Activated CD4-positive, alpha-beta T cell treated with anti-CD3 and anti-CD28 coated beads, Interleukin-2, amount 50 U/mL, for 48 hours (primary cell): ENCODE measurements at places on chromosomes 1 and 21.

GRCh38 chr1:117001254-117001927, at the start of gene CD101:
Gene CD101 (plus strand): TSS chr1:117001760. CDS start chr1:117001818, 58 bp downstream.
- DNase-seq, result peak; percentile 55

DNA sequence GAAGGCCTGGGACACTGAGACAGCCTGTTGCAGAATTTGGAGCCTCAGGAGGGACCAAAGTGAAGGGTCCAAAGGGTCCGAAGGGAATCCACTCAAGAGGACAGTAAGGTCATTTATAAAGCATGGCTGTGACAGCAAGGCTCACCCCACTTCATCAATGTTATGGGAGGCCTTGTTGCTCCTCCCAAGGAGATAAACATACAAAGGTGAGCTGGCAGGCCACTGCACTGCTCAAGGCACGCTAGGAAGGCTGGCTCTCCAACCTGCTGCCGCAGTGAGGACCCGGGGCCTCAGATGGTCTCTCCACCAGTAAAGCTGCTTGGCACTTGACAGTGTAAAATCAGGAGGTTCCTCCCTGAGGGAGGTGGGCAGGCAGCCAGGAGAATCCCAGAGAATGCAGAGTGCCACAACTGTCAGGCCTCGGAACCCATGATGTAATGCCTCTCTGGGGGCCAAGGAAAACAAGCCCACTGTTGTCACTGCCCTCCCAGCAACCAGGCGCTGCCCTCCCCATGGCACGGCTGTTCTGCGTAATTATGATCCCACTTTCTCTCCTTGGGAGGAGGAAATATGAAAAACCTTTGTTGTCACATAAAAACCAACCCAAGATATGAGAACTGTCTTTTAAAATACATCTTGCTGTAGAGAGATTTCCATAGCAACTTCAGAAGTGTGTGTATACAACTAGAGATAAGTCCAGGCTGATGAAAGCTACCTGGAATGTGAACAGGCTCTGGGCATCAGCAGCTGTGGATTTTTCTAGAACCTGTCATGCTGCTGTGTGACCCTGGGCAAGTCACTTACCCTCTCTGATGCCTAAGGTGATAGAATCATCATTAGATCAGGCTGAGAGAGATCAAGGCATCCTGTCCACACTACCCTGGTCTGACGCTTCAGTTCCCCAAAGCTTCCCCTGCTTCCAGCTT, 102.5 kb downstream of the KCNN3 start:
- no peak for DNase-seq

DNA sequence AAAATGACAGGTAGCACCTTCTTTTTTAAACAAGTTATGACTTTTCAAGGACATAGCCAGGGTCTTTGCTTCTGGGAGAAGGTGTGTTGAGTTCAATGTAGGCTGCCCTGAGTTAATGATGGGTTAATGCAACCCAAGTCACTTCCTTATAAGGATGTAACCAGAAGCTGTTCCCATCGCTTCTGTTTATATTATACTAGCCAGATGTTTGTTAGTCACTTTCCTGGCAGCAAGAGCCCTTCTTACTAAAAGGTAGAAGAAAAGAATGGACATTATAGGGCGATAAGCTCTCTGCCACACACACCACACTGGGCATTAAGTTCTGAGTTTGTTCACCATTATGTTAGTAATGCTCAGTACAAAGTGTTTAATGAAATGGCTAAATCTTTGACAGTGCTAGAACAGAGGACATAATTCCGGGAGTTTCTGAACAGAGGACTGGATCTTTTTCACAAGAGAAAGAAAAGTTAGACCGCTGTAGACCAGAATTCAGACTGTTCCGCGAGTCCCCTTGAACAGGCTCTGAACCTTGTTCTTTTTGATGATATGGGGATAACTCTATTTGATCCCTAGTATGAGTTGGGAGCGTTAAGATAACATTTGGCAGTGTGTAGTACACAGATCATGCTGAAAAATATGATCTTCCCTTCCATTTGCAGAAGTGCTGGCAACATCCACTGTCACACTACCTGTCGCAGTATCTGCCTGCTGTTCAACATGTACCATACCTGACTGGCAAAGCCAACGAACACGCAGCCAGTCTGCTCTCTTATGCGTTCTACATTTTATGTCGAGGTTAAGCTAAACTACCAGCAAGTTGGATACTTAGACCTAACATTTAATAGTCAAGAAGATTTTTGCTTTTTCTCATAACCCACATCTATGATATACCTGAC, 41.0 kb downstream of the DEGS1 start:
- DNase-seq, result no peak

DNA sequence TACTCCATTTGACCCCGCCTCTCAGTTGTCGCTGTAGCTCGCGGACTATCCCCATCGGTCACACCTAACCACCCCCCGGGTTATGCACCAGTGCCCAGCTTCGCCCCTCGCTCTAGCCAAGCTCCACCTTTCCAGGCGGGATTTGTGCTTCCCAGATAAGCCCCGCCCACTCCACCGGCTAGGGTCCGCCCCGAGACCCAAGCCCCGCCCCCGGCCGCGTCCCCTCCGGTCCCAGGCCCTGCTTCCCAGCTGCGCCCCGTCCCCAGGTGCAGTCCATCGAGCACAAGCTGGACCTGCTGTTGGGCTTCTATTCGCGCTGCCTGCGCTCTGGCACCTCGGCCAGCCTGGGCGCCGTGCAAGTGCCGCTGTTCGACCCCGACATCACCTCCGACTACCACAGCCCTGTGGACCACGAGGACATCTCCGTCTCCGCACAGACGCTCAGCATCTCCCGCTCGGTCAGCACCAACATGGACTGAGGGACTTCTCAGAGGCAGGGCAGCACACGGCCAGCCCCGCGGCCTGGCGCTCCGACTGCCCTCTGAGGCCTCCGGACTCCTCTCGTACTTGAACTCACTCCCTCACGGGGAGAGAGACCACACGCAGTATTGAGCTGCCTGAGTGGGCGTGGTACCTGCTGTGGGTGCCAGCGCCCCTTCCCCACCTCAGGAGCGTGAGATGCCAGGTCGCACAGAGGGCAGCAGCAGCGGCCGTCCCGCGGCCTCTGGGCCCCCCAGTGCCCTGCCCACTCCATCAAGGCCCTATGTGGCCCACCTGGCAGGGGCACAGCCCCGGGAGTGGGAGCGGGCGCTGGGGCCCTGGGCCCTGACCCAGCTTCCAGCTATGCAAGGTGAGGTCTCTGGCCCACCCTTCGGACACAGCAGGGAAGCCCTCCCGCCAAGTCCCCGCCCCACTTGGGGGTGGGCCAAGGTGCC, 23.9 kb downstream of the CITED4 start:
- DNase-seq, result no peak

DNA sequence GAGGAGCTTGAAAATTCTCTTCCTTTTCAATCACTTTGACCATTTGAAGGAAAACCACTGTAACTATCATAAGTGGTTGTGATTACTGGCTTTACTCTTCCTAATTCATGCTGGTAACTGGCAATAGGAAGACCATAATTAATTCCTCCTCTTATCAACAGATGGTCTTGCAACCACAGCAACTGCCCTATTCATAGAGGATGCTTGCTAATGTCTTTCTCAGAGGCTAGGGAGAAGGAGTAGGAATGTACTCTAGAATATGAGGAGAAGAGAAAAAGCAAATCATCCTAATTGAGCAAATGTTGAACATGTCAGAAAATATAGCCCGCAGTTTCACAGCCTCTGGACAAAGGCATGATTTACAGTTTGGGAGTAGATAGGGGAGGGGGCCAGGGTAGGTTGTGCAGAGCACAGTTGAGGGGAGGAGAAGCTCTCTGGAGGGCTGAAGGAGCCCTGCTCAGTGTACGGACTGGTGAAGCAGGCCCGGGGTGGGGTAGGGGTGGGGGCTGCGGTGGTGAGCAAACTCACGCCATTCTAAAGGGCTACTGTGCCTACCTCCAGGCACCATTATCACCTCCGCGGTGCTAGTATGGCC, 192.9 kb downstream of the PCP4 start:
- DNase-seq, result no peak

GRCh38 chr1:245311887-245312536, 157.2 kb downstream of the KIF26B start:
- DNase-seq, result no peak

- DNase-seq, result peak; percentile 1
Measured at GRCh38 chr1:48870596-48870995, 93.9 kb upstream of the BEND5 start.

DNA sequence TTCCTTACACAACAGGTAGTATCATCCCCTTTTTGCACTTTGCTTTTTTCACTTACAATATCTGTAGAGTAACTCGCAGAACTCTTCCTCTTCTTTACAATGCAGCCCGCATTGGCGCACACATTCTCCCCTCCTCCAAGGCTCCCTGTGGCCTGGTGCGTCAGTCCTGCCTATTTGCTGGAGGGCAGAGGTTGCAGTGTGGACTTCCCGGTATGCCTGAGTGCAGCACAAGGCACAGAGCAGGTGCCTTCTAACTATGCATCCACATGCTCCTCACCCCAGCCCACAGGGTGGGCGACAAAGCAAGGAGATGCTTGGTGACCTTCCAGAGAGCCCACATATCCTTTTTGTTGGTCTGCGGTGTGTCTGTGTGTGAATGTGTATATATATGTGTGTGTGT, 53.3 kb downstream of the ARHGEF11 start:
- DNase-seq, result no peak

GRCh38 chr1:206702803-206703202, 18.1 kb downstream of the MAPKAPK2 start:
- no peak for DNase-seq

GRCh38 chr1:226676381-226676780, 62.7 kb downstream of the ITPKB start:
- no peak for DNase-seq

- no peak for DNase-seq
Measured at GRCh38 chr21:38311765-38312164, 55.0 kb downstream of the KCNJ15 start.

- no peak for DNase-seq
Measured at GRCh38 chr1:56413671-56414199, 165.6 kb downstream of the PLPP3 start.

GRCh38 chr1:164504749-164505148, 54.2 kb upstream of the PBX1 start:
- DNase-seq, result no peak

DNA sequence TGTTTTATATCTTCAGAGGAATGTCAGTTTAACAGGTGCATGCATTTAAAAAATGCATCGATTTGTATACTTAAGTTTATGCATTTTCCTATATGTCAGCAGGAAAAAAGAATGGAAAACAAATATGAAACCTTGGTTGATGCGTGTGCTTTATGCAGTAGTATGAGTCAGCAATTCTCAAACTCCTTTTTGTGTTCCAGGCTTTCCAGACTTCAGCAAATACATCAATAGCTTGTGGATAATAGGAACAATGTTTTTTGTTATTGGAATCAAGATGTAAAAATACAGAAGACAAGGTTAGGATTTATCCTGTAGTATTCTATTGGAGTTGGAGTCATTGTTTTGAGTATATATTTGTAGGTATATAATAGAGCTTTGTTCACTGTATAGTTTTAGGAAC, 45.2 kb downstream of the CHODL start:
- no peak for DNase-seq

DNA sequence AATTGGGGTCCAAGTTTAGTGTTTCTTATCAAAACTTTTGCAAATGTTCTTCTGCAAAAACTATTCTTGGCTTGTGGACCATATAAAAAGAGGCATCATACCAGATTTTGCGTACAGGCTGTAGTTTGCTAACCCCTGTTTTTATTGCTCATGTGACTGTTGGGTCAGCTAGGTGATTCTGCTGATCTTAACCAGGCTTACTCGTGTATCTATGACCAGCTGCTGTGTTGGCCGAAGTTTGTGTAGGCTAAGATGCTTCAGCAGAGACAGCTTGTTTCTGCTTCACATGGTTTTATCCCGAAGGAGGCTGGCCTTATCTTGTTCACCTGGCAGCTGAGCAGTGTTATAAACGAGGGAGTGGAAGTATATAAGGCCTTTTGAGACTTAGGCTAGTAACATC, 38.2 kb downstream of the POU2F1 start:
- DNase-seq, result no peak

GRCh38 chr1:154446292-154446691, 41.1 kb downstream of the IL6R start:
- DNase-seq, result no peak

- DNase-seq, result no peak
Measured at GRCh38 chr1:77544845-77545244, 137.6 kb downstream of the ZZZ3 start.

DNA sequence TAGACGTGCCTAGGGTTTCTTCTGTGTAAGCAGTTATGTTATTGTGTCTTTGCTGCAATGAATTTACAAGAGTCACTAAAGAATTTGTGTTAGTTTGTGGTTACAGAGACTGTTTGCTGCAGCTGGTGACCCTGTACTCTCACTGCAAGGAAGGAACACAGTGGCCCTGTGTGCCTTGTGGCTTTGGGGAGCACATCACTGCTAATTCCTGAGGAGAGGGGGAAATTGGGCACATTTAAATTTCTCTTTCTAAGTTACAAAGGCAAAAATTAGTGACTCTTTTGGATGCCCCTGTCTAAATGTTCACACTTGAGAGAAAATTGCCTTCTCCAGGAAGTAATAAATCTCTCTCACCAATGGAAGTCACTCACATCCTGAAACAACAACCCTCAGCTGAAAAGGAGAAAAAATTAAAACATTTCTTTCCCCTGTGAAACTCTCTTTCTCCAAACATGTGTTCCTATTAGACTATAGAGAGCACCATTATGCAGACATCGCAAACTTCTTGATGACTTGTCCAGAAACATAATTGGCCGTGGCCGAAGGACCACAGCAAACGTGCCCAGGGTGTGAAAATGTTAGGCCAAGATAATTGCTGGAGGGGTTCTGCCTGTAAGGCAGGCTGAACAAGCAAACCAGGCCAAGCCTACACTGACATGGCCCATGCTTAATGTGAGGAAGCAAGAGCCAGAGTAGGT, 32.3 kb upstream of the SPAG17 start:
- DNase-seq, result no peak

DNA sequence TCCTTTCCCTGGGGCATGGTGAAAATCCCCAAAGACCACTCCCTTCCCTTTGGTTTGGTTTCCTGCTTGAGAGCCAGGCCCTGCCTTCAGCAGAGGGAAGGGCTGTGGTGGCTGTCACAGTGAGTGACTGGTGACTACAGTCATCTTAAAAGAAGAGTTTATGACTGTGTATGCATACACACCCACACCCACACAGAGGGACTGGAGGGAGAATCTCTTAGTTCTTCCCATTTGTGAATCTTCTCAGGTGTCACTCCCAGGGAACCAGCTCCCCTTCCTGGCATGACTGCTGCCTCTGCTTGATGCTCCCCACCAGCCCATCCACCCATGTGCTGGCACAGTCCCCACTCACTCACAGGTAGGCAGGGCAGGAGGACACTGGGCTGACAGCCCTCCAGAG, 3.9 kb upstream of the KCNA2 start:
- DNase-seq, result no peak

- DNase-seq, result no peak
Measured at GRCh38 chr1:42418516-42418915, 37.3 kb downstream of the ZMYND12 start.

GRCh38 chr1:205287767-205288559, 33.6 kb downstream of the NUAK2 start:
- DNase-seq, result peak; percentile 68

GRCh38 chr1:47491341-47491753, 53.5 kb downstream of the FOXD2 start:
- DNase-seq, result no peak

- DNase-seq, result no peak
Measured at GRCh38 chr1:59747420-59748024, 67.2 kb upstream of the HOOK1 start.
